Peyer's patch (tissue), 4 donors: ENCODE measurements at places on chromosomes 6 and 20. TPM values are rescaled to one million over a fixed set of nuclear protein-coding genes. Genes with fewer than 3 reads are reported as not detected.

DNA sequence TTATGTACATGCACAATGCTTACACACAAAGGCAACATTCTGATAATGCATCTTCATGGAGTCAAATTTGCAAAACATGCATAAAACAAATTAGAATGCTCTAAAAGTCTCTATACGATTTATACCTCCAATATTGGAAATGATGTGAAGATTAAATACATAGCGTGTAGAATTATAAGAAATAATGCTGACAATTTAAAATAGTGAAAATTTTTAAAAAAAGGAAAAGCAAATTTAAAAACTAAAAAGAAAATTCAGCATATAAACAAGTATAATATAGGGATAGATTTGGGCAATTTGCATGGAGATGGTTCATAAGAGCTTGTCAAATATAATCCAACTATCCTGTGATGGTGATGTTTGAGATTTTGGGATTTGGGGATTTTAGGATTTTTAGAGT, 14.9 kb downstream of the TCF21 start:
- H3K4me1 ChIP-seq: no peaks in the 10 kb centered on the region
- no peak for DNase-seq
- H3K36me3 ChIP-seq: no peaks in the 10 kb centered on the region

DNA sequence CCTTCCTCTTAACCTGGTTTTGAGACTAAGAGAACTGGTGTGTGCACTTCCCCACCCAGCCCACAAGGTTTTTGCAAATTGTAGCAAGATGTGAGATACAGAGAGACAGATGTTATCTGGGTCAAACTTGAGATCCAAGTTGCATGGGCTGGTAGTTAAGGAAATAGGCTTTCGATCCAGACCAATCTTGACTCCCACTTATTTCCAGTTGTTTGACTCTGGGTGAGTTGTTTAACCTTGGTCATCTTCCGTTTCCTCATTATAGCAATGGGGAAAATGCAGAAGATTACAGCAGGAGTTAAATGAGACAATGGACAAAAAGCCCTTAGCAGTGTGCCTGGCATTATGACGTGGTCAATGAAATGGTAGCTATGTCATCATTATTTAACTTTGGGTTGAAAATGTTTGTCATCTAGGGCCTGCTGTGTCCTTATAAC, 1.7 kb downstream of the SNX21 start:
- peaks cover 6% of the 10 kb centered on the region for H3K4me1 ChIP-seq
- no peaks in the 10 kb centered on the region for H3K27me3 ChIP-seq
- peak overlapping the region; percentile 67 for H3K4me3 ChIP-seq
- DNase-seq: no peak
- no peaks in the 10 kb centered on the region for H3K36me3 ChIP-seq

- peaks cover 21% of the 10 kb centered on the region for H3K4me1 ChIP-seq
- H3K27ac ChIP-seq: no peak overlapping the region
- no peaks in the 10 kb centered on the region for H3K27me3 ChIP-seq
Measured at GRCh38 chr20:1622450-1622849, 2.6 kb upstream of the SIRPB1 start.

GRCh38 chr6:158037771-158038170, 56.1 kb downstream of the SYNJ2 start:
- DNase-seq: no peak
- no peaks in the 10 kb centered on the region for H3K4me1 ChIP-seq
- H3K27me3 ChIP-seq: no peaks in the 10 kb centered on the region
- H3K36me3 ChIP-seq: no peaks in the 10 kb centered on the region

GRCh38 chr6:63269470-63269869, 50.3 kb downstream of the LGSN start:
- no peaks in the 10 kb centered on the region for H3K4me1 ChIP-seq
- H3K36me3 ChIP-seq: no peaks in the 10 kb centered on the region
- H3K27ac ChIP-seq: no peak overlapping the region
- DNase-seq: no peak
- no peak overlapping the region for H3K4me3 ChIP-seq
- H3K27me3 ChIP-seq: no peaks in the 10 kb centered on the region

DNA sequence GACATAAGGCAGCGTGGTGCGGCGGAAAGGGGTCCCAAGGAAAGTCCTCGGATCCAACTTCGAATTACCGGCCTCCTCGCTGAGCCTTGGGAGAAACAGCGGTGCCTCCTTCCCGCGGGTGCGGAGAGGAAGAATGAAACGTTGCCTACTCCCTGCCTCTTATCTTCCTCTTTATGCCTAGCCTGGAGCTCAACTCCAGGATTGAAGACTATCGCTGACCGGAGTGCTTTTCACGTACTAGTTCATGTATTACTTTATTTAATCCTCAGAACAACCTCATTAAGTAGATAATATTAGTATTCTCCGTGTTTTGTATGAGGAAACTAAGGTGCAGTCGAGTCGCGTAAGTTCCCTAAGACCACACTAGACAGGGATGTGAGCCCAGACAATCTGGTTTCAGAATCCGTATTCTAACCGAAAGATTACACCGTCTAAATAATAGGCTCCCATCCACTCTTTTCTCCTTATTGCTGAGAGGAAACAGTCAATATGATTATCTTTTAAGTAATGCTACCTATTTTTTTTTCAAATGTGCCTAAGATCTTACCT, 793 bp upstream of the PDSS2 start:
- no peaks in the 10 kb centered on the region for H3K27me3 ChIP-seq
- H3K36me3 ChIP-seq: no peaks in the 10 kb centered on the region
- no peaks in the 10 kb centered on the region for H3K4me1 ChIP-seq
- H3K4me3 ChIP-seq: peak overlapping the region; percentile 95
- no peak for DNase-seq

DNA sequence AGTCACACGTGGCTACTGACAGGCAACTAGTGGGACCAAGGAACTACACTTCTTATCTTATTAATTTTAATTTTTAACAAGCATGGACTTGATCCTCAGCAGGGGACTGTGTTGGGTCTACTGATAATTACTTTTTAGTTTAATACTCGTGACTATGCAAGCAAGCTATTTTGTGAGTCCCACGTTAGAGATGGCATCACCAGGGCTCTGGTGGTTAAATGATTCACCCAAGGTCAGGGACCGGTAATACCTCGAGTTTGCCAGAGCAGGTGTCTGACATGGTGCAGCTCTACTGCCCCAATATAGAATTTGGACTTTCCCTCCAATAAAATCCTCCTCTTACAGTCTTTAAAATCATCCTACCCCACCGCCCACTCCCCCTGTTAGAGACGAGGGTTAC, 98.6 kb upstream of the RIN2 start:
- no peak overlapping the region for H3K4me3 ChIP-seq
- no peaks in the 10 kb centered on the region for H3K36me3 ChIP-seq
- DNase-seq: no peak
- H3K27ac ChIP-seq: no peak overlapping the region

DNA sequence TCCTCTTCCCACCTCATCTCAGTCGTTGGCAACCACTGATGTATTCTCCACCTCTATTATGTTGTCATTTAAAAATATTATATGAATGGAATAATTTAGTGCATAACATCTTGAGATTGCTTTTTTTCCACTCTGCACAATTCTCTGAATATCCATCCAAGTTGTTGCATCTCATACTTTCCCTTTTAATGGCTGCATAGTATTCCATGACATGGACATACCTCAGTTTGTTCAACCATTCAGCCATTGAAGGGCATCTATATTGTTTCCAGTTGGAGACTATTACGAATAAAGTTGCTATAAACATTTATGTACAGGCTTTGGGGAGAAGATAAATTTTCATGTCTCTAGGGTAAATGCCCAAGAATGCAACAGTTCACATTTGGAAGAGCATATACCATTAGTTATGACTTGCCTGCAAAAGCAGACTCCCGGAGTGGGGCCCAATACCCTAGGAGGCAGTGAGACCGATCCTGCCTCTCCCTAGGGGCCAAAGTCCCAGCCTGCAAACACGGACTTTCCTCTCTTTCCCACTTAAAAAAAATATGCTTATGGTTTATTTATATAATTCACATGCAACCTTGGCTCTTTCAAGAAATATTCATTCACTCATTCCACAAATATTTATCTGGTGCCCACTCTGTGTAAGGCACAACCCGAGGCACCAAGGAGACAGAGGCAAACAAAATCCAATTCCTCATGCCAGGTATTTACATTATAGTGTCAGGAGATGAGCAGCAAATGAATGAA, 227.0 kb upstream of the PMEPA1 start:
- H3K4me3 ChIP-seq: no peak overlapping the region
- no peaks in the 10 kb centered on the region for H3K36me3 ChIP-seq
- H3K27ac ChIP-seq: no peak overlapping the region

DNA sequence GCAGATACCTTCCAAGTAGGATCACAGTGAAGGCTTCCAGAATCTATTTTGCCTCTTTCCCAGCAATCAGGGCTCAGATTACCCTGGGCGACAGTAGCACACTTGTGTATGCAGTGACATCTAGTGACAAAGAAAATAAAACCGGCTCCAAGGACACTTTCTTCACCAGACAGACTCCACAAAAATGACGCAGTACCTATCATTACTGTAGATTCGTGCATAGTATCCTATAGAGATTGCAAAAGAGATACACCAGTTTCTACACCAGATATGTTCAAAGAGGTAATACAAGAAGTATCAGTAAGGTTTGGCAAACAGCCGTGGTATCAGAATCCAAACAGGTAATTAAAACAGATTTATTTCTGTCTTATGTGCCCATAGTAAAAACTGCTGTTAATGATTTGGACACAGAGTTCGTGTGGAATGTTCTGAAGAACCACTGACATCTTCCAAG, 600.4 kb upstream of the JAG1 start:
- H3K27me3 ChIP-seq: no peaks in the 10 kb centered on the region
- H3K27ac ChIP-seq: no peak overlapping the region
- no peak overlapping the region for H3K4me3 ChIP-seq
- no peak for DNase-seq
- no peaks in the 10 kb centered on the region for H3K4me1 ChIP-seq

DNA sequence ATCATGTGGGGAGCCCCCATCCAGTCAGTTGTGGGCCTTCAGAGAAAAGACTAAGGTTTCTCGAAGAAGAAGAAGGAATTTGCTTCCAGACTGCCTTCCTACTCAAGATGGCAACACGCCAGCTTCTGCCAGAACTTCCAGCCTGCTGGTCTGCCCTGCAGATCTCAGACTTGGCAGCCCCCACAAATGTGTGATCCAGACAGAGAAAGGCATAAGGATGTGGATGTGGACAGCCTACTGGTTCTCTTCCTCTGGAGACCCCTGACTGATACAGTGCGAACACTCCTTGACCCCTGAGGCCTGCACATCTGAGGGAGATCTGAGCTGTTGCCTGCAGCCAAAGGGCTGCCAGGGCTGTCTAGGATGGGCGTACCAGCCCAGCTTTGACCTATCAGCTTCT, 8.6 kb downstream of the GABRR1 start:
- no peak overlapping the region for H3K27ac ChIP-seq
- no peaks in the 10 kb centered on the region for H3K27me3 ChIP-seq

DNA sequence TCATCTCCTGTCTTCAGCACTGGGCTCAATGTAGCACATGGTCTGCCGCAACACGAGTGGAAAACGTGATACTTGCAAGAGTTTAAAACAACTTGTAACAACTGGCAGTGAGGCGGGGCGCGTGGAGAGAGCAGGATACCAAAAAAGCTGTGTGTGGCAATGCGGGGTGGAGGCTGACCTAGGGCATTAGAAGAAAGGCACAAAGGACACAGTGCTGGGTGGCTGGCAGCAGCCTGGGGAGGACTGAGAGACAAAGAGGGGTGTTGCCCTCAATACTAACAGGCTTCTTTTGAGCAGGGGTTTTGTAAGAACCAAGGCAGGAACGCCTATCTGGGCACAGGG, 1.5 kb upstream of the GFOD1 start:
- H3K4me1 ChIP-seq: peaks cover 23% of the 10 kb centered on the region
- no peaks in the 10 kb centered on the region for H3K36me3 ChIP-seq
- no peak overlapping the region for H3K27ac ChIP-seq
- no peak for DNase-seq

- no peaks in the 10 kb centered on the region for H3K4me1 ChIP-seq
- no peak overlapping the region for H3K27ac ChIP-seq
- no peak for DNase-seq
Measured at GRCh38 chr6:56951049-56951831, 3.7 kb upstream of the BEND6 start.

DNA sequence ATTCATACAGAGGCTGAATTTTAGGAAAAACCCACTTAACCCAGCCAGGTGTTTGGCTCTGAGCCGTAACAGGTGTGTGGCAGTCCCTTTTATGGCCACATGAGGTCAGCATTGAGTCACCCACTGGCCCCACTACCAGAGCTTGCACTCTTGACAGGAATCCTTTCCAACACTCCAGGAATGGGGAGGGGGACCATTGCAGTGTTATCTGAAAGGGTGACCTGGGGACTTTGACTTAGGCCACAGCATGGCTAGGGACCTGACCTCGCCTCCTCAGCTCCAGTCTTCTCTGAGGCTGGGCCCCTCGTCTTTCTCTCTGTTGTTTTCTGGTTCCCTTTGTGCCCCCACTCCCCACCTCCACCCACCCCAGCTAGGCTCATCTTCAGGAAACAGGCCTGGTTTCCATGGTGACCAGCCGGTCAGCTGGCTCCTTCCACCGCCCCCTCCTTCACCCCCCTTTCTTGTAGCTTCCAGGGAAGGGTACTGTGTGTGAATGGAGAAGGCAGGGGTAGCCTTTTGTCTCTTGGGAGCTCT, 2.1 kb upstream of the TMEM151B start:
- H3K4me3 ChIP-seq: no peak overlapping the region
- H3K27me3 ChIP-seq: no peaks in the 10 kb centered on the region
- no peak overlapping the region for H3K27ac ChIP-seq
- peak; percentile 59 for DNase-seq
- no peaks in the 10 kb centered on the region for H3K36me3 ChIP-seq

- no peaks in the 10 kb centered on the region for H3K4me1 ChIP-seq
- no peaks in the 10 kb centered on the region for H3K36me3 ChIP-seq
- no peaks in the 10 kb centered on the region for H3K27me3 ChIP-seq
- DNase-seq: no peak
- H3K4me3 ChIP-seq: no peak overlapping the region
- no peak overlapping the region for H3K27ac ChIP-seq
Measured at GRCh38 chr20:64144144-64144912, 19.9 kb upstream of the MYT1 start.

DNA sequence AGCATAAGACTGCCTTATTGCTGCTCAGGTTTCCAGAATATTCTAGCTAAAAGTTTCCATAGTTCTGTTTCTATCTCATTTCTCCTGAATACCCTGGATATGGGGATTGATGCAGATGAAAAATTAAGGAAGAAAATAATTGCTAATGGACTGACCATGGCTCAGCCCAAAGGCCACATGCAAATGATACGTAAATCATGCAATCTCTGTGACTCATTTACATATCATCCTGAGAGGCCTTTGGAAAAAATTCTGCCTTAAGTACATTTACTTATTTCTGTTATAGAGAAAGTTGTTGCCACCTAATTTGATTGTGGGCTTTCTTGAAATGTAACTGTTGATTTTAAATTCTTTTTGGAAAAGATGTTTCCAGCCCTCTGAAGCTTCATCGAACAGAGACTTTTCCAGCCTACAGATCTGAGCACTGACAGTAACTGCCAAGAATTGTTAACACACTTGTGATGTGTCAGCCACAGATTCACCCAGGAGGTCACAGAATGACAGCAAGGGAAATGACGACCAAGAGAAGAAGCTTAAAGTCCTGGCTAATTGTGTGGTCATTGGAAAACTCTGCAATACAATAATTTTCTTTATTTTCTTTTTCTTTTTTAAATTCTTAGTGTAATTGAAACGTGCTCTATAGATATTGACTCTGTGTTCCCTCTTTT, 174.8 kb downstream of the DOK5 start:
- H3K36me3 ChIP-seq: no peaks in the 10 kb centered on the region
- no peak overlapping the region for H3K27ac ChIP-seq
- DNase-seq: no peak
- no peaks in the 10 kb centered on the region for H3K27me3 ChIP-seq
- no peak overlapping the region for H3K4me3 ChIP-seq

Gene SAPCD1
- total RNA-seq: 6.6 TPM

Gene LMBRD1
- total RNA-seq: 62.7 TPM

Gene SLC12A5
- total RNA-seq: not detected

Gene NKAPL
- not detected for total RNA-seq

Gene KHDRBS2
- 3.0 TPM for total RNA-seq

Gene ABHD16B
- not detected for total RNA-seq

Gene LAMA4
- total RNA-seq: 29.4 TPM

Gene MUC22
- not detected for total RNA-seq

Gene SIGLEC1
- total RNA-seq: 10.7 TPM
